ENCODE measurements at places on chromosomes 16 and 17.

- DNase-seq, result no peak
Observed at GRCh38 chr17:64565563-64565962, 58.8 kb downstream of the CEP95 start.

DNA sequence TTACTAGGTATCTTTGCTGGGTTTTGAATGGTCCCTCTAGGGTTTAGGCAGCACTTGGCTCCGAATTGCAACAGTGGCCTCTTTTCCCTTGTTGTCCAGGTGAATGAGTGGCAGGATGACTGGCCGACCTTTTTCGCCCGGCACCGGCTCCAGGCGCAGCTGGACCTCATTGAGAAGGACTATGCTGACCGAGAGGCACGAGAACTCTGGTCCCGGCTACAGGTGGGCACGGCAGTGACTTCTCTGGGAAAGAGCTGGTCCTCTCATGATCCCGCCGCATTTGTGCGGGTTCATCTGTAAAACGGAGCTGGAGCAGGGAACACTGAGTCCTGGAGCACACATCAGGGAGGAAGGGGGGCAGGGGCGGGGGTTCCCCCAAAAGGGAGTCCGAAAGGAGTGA lies 3.1 kb upstream of the TBCD start:
- DNase-seq, result no peak

DNA sequence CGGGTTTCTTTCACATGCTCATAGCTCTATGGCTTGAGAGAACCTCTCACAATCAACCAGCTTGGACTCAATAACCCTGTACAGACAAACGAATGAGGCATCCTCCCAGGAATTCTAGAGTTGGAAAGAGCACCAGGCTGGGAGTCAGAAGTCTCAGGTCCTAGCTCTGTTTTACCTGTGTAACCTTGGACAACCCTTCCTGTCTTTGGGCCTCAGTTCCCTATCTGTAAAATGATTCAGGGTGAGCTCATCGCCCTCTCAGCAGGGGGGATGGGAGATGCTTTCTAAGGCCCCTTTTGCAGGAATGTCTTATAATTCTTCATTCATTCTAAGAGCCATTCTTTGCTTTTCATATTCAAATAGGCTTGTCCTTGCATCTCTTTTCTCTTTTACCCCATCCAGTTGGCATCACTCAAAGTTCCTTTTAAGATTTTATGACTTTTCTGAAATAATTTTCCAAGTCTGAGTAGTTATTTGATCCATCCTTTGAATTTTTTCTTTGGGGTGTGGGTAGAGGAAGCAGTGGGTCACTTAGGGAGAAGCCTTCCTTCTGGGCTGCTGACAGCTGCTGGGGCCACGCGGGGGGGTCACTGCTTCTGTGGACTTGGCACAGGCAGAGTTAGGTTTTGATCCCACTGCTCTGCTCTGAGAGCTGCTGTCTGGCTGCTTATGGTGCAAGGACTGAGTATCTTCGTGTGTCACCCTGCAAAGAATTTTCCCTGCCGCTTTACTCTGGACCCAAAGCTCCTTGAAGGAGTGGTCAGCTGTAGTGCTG lies 102.7 kb downstream of the UTP18 start:
- DNase-seq, result no peak

- DNase-seq, result no peak
Observed at GRCh38 chr16:30068333-30068732, 2.8 kb downstream of the ALDOA start.

- no peak for DNase-seq
Observed at GRCh38 chr16:680625-680945, 375 bp downstream of the STUB1 start.

DNA sequence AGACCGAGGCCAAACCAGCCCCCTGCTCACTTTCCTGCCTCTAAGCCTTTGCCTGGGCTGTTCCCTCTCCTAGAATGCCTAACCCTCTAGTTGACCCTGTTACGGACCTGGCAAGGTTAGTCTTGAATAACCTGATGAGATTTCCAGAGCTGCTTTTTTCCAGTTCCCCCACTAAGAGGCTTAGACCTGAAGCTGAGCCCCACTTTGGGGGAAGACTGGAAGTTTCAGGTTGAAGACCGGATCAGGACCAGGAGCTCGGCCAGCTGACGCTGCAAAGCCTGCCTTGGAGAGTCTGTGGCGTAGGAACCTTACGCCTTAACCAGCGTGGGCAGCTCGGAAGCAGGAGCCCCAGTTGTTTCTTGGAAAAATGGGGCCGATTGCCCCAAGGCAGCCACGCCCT lies 129.8 kb downstream of the OR1D5 start:
- DNase-seq, result no peak

DNA sequence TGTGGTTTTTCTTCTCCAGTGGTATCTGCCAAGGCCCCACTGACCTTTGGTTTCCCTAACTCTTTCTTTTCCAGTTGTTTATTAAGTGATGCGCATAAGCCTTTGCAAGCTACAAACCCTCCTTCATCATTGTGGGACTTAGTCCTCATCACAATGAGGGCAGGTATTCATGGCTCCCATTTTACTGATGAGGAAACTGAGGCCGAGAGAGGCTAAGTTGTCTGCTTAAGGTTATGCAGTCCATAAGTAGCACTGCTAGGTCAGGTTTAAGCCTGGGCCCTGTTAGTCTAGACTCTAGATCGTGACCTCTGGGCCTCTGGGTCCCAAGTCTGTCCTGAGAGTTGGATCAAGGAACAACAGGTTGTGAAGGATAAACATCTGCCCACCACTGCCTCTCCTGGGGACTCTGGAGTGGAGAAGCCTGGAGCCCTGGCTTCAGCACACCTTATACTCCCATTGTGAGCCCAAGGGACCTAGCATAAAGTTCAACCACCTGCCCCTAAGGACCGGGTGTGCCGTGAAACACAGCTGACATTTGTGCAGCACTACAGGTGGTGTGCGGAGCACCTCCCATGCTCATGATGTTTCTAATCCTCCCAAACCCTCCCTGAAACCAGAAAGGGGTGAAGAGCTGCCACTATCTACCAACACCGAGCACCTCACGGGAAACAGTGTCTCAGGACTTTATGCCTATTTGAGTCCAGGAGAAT lies 5.2 kb upstream of the KCNH6 start:
- no peak for DNase-seq

- no peak for DNase-seq
Observed at GRCh38 chr17:30505868-30506417, 28.7 kb downstream of the GOSR1 start.

GRCh38 chr17:31697838-31698237 lies 161.2 kb downstream of the COPRS start:
- DNase-seq, result no peak

GRCh38 chr16:85641776-85642176 lies 28.7 kb downstream of the GSE1 start:
- DNase-seq, result no peak

DNA sequence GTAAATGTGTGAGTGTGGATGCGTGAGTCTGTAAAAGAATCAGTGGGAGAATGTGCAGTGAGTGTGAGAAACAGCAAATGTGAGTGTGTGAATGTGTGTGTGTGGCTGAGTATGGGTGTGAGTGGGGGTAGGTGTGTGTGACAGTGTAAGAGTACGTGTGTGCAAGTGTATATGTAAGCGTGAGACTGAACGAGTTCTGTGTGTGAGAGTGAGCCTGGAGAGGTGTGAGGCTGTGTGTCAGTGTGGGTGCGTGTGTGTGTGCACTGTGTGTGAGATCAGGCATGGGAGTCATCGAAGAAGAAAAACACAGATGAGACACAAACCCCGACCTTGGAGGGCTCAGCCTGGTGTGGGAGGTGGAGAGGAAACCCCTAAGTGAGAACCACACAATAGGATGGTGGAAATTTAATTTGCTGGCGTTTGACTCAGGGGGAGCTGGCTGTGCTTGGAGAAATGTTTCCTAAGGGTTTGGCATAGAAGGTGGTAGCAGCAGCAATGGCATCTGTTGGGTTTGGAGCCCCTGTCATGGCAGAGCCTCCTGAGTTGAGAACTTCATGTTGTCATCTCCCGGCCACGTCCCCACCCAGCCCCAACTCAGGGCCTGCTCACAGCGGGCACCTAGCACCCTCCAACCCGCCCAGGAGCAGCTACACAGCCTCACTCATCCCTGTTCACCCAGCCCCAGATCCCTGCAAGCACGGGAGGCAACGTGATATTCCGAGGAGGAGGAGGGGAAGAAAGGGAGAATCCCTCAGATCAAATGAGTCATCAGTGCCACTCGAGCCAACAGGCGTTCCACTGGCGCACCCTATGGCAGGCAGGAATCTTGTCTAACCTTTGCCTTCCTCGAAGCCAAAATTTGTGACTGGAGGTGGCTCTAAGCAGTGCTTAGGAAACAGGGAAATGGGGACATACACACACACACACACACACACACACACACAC lies 14.3 kb upstream of the NUBP1 start:
- no peak for DNase-seq

- DNase-seq, result no peak
Observed at GRCh38 chr16:83266848-83267553, 540.8 kb upstream of the HSBP1 start.

DNA sequence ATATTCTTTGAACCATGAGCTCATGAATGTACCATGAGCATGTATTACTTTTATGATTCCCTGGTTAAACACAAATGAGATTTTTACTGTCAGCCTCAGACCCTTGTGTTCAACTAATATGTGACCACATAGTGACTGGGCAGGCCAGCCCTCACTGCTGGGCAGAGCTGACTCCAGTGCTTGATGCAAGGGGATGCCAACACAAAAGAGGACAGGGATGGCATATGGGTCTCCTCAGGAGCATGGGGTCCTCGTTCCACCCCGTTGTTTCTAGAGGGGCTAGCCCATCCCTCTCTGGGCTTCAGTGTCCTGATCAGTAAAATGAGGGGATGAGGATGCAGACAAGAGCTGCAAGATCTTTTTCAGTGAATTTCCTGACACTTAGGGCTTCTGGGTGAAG lies 19.3 kb downstream of the CFAP20 start:
- DNase-seq, result no peak

- DNase-seq, result no peak
Observed at GRCh38 chr16:58428621-58429542, 36.6 kb downstream of the GINS3 start.

- no peak for DNase-seq
Observed at GRCh38 chr17:42142371-42142896, 12.4 kb downstream of the RAB5C start.

GRCh38 chr16:30867747-30868146 lies 26.1 kb downstream of the BCL7C start:
- DNase-seq, result no peak

GRCh38 chr17:66795486-66795885 lies 39.4 kb upstream of the CACNG5 start:
- no peak for DNase-seq

DNA sequence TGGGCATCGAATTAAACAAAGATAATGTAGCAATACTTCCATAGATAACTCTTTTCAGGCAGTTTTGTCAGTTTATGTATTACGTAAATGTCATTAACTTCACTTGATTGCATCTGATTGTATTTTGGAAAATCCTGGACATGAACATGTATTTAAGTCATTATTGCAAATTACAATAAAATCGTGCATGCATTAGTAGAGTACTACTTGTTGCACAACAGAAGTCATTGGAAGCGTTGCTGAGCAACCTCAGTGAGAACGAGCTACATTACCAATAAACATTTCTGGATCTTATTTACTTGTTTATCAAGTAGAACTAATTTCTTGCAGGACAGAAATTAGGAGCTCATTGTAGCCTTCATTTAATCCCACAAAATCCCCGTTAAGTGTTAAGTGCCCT lies 6.6 kb downstream of the UNK start:
- DNase-seq, result no peak

- DNase-seq, result no peak
Observed at GRCh38 chr17:75604034-75604695, 16.6 kb downstream of the MYO15B start.

- no peak for DNase-seq
Observed at GRCh38 chr17:43521389-43521788, 24.8 kb downstream of the ETV4 start.

DNA sequence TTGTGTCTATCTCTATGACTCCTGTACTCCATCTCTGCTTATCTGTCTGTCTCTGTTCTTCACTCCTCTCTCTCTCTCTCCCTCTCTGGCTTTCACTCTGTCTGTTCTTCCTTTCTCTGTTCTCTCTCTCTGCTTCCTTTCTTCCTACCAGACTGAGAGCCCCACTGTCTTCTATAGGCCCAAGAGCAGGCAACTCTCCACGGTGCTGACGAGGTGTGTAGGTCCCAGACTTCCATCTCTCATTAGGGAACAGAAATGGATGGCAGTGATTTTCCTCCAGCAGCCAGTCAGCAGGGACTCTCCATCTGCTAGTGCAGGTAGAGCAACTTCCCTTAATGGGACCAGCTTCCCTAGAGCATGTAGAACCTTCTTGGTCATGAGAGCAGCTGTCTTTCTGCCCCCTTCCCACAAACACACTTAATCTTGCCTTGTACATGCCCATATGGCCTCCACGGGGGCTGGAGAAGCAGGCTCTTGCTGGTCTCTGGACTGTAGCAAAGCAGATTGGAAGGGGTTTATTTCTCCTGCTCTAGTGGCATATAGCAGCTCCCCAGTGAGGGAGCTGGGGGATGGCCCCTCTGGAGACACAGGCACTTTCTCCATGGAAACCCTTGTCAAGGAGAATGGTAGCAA lies 47.8 kb upstream of the NLRP1 start:
- DNase-seq, result no peak

DNA sequence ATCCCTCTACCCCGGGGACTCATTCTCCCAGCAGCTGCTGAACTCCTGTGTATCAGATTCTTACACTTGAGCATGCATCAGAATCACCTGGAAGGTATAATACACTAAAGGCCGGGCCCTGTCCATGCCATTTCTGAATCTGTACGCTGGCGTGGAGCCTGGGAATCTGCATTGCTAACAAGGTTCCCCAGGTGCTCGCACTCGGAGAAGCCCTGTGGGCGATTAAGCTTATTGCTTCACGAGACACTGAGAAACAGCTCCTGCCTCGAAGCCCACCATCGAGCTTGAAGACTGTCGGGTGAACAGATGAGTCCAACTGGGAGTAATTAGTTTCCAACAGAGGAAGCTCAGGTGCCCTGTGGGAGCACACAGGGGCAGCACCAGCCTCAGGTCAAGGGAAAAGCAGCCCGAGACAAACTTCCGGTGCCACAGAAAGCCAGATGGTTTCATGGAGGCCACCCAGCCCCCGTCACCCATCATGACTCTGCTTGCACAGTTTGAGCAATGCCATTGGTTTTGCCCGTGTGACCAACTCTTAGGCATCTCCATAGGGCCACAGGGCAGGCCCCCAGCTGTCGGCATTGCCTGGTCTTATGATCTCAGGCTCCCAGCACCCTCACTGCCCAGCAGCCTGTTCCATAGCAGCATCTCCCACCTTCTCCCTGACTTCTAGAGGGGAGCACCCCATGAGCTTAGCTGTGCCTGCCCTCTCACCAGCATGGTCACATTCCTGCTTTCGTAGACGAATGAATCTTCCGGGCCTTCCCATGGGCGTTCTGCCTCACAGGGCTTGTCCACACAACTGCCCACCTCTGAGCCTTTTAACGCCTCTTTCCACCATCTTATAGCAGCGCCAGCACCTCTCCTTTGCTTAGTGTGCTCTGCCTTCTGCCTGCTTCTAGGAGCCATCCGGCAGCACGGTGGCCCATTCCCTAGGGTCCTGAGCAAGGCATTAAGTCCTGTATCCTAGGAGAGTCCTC lies 10.9 kb downstream of the CTRB2 start:
- DNase-seq, result no peak

DNA sequence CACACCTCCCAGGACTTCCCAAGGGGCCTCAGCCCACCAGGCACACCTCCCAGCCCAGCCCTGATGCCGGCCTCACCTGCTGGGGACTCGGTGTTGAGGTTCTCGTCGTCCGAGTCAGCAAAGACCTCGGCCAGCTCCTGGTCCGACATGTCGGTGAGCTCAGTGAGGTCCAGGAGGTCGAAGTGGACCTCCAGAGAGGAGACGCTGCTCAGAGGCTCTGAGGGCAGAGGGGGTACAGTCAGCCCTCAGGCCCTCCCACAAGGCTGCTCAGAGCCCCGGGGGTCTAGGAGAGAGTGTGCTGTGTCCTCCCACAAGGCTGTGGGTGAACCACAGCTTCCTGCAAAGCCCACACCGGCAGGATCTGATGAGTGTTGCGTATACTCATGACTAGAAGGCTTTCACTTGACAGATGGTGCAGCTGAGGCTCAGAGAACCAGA lies 10.5 kb downstream of the DBNDD1 start:
- peak; percentile 62 for DNase-seq

All from activated T-cell treated with anti-CD3 and anti-CD28 coated beads, Interleukin-2, amount 50 U/mL, for 1 hour (primary cell).